ENCODE measurements at places on chromosomes 11 and 22. TPM values are rescaled to one million over a fixed set of nuclear protein-coding genes. Genes with fewer than 3 reads are reported as not detected.

The C11orf97 gene
- not detected for total RNA-seq

The MS4A6A gene
- 1.8 TPM for total RNA-seq

The APOL2 gene
- total RNA-seq, result 67.2 TPM

The CNGA4 gene
- total RNA-seq, result 0.39 TPM

The ACR gene
- total RNA-seq, result not detected

The CNIH2 gene
- total RNA-seq, result 8.8 TPM

The PANX2 gene
- 0.27 TPM for total RNA-seq

The PRG3 gene
- not detected for total RNA-seq

The HTR3A gene
- total RNA-seq, result not detected

The LRRC56 gene
- 1.5 TPM for total RNA-seq

DNA sequence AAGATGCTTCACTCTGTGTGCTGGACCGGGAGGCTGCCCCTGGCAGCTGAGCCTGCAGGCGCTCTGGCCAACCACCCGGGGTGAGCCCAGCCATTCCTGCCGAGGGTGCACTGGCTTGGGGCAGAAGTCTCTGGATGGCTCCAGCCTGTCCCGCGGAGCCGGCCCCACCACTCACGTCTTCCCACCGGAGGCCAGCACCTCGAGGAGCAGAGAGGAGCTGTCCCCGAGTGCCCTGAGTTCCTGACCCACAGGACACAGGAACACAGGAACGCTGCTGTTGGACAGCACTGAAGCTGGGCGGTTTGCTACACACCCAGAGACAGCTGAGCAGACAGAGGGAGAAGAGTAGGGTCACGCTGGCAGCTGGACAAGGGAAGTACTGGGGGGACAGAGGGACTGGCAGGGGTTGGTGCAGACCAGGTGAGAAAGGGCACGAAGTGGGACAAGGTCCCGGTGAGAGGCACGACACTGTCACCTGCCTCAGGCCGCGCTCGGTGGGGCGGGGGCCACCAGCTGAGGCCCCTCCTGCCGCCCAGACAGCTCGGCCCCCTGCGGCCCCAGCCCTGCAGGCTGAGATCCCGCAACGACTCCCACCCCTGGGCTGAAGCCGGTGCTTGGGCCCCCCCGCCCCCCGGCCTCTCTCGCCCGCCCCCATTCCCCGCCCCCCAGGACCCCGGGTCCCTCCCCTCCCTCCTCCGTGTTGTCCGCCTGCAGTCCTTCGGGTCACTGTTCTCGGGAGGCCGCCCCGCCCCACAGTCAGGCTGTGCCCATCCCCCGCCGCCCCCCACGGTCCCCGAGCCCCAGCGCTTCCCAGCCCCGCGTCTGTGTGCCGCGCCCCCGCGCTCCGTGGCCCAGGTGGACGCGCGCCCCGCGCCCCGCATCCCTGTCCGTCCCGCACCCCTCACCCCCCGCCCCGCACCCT, 624 bp upstream of the B4GALNT4 start:
- DNase-seq, result no peak

DNA sequence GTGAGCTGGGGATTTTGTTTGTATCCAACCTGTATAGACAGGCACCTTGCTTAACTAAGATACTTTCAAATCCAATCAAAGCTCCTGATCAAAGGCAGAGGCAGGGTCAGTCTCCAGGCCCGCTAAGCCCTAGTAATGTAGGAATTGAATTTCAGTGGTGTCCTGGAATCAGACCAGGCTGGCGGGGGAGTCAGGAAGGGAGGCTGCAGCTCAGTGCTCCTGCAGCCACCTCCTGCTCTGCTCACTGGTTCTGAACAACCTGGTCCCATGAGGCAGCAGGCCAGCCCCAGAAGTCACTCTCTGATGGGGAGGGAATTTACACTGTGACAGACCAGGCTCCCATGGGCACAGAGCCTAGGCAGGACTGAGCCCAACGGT, 38.5 kb upstream of the GALNT18 start:
- no peak for DNase-seq

GRCh38 chr11:17972987-17973386, 39.9 kb downstream of the SERGEF start:
- DNase-seq, result no peak

DNA sequence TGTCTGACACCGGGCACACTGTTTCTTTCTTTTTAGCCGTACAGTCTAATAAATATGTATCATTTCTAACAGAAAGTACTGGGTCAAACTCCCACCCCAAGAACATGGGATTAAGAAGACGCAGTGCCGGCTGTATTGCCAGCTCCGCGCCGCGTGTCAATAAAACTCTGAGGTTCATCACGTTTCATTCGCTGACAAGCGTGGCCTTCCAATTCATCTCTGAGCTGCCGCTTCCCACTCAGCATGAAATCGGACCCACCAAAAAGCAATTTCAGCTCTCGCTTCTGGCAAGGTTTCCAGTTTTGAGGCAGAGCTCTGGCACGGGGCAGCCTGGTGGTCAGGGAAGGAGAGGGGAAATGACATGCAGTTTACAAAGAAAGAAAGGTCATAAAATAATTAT, 819.8 kb downstream of the OPCML start:
- no peak for DNase-seq

DNA sequence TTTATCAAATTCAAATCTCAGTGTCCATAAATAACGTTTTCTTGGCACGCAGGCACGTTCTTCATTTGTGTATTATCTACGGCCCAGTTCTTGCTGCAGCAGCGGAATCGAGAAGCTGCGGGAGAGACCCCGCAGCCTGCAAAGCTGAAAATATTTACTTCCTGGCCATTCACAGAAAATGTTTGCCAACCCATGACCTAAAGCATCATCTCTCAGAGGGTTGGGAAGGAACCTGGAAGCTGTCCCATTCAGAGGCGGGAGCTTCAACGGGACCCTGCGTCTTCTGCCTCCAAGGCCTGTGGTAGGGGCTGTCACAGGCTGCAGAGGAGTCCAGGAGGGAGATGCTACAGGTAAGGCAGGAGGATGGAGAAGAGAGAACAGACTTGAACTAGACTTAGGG, 319.2 kb downstream of the MN1 start:
- no peak for DNase-seq

- DNase-seq, result no peak
These were observed 33.1 kb downstream of the EHF start for GRCh38 chr11:34653851-34654482.

DNA sequence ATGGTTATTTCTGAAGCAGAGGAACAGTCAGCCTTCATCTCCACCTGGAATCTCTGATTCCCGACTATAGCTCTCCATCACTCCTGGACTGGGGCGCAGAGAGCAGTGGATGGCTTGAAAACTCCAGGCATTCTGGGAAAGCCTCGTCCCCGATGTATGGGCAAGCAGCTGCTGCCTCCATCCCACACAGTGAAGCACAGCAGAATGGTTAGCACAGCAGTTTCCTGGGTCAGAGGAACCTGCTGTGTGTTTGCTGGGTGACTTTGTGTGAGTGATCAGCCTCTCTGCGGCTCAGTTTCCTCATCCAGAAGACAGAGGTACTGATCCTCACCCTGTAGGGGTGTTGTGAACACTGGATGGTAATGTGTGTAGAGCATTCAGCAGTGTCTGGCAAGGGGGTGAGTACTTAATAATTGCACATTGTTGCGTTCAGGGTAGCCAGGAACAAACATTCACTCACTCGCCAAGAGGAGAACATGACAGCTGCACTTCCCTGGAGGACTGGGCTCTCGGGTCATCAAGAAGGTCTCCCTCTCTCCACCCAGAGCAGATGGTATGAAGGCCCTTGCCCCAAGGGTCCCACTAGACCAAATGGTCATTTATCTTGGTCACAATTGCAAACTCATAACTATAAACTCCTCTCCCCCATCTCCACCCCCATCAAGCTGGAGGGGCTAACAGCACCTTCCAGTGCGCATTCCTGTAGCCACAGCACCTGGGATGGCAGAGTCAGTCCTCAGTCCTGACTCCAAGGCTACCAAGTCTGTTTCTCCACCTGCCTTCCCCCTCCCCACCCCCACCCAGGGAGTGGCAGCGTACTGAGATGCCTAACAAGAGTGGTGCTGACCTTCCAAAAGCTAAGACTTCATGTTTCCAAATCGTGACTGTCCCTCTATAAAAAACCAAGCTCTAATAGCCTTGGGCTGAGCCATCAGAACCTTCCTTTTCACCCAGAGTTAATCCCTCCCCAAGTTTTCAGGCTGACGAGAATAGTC, 1.5 kb upstream of the CHST1 start:
- no peak for DNase-seq

GRCh38 chr11:32136657-32137056, 45.8 kb downstream of the RCN1 start:
- no peak for DNase-seq

- no peak for DNase-seq
These were observed 25.4 kb downstream of the FXYD6 start for GRCh38 chr11:117851106-117851505.

GRCh38 chr11:114279792-114280546, 16.2 kb upstream of the NNMT start:
- DNase-seq, result no peak

- DNase-seq, result no peak
These were observed 6.8 kb upstream of the RGL4 start for GRCh38 chr22:23684026-23684425.

DNA sequence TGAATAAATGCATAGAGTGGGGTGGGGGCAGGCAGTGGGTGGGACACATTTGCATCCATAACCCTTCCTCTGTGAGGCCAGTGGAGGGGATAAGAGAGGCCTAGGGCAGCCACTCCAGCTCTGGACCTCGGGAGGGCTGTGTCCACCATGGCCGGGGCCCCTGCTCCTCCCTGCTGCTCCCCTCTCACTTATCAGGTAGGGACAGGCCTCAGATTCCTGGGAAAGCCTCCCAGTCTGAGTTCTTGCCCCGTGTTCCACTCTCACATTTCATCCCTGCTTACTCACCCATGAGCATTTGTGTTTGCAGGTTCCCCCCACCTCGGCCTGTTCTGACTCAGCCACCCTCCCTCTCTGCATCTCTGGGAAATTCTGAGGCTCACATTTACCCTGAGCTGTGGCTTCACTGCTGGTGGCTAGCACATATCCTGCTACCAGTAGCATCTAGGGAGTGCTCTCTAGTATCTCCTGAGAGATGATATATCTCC, 128.7 kb upstream of the TOP3B start:
- DNase-seq, result peak; percentile 30

DNA sequence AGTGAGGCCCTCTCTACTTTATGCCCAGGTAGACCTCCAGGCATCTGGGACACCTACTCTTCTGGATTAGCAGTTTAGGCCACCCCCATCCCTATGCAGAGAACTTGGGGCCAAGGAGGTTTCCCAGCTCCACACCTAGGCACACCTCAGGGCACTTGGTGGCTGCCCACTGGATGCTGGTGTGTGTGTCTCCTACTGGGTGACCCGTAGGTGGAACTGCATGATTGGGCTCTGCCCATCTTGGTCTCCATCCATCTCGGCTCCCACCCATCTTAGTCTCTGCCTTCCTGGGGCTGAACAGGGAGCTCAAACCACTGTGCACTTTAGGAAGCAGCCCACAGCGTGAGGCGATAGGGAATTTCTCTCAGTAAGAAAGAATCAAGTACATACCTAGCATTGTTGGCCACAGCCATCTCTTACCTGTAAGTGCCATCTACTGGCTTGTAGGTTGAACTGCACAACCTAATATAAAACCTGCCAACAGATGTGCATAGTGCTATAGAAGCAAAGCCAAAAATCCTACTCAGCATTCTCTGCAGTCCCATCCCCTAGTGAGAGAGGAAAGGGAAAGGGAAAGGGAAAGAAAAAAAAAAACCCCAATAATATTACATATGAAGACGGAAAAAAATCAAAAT, 61.6 kb upstream of the PTPN5 start:
- no peak for DNase-seq

- DNase-seq, result peak; percentile 65
These were observed 5.9 kb upstream of the ATF4 start for GRCh38 chr22:39514373-39514973.

DNA sequence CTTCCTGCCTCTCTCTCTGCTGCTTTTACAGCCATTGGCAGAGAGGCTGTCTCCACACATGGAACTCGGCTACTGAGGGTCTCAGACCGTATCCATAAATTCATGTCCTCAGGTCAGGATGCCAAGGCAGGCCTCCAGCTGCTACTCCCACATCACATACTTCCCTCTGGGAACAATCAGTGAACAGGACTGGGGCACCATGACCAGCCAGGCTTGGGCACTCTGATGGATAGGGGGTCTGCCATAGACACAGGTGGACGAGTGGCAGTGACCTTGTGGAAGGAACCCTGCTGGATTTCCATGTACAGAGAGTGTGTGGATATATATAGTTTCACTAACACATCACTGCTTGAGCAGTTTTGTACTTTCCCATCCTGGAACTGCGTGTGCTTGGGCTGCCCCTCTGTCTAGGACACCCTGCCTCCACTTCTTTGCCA, 97.7 kb upstream of the PARVA start:
- DNase-seq, result no peak

DNA sequence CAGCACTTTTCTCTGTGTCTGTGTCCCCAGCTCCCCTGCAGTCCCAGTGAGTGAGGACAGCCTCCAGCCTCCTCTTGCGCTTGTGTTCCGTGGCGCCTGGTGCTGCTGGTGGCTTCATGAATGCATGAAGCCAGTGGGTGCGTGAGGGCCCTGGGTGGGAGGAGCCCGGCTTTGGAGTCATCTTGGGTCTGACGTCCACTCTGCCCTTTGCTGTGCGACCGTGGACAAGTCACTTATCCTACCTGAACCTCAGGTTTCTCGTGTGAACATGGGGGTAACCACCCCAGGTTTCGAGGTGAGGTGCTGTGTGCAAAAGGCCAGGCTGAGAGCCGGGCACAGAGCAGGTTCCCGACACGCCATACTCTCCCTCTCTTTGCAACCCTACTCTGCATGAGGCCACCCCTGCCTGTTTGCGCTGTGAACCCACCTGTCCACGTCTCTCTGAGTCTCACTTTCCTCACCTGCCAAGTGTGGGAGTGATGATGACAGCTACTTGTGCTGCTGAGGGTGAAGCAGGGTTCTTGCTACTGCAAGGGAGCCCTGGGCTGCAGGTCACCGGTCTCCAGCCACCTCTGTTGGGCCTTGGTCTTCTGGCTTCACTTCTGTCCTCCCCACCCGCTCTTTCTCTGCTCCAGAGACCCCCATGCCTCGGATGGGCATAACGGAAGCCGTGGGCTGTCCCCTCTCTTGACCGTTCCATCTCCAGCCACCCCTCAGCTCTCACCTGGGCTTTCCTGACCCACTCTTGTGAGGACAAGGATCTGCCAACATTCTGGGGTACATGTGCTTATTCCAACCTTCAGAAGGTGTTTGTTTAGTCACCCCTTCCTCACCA, 537.6 kb downstream of the TBC1D22A start:
- DNase-seq, result no peak

GRCh38 chr22:50714150-50714549, 23.9 kb upstream of the ACR start:
- DNase-seq, result no peak

GRCh38 chr22:44082801-44083200, 58.7 kb downstream of the PARVB start:
- no peak for DNase-seq

DNA sequence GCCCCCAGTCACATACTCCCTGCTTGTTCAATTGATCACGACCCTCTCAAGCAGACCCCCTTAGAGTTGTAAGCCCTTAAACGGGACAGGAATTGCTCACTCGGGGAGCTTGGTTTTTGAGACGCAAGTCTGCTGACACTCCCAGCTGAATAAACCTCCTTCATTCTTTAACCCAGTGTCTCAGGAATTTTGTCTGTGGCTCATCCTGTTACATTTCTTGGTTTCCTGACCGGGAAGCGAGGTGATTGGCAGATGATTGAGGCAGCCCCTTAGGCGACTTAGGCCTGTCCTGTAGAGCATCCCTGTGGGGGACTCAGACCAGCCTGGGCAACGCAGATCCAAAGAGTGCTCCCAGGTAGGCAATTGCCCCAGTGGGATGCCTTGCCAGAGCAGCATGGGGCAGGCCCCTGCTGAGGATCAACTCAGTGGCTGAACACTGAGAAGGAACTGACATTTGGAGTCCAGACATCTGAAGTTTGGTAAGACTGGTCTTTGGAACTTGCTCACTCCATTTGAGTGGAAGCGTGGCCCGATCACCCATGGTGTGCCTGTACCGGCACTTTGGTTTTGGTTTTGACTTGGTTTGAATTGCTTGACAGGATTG, 51.5 kb downstream of the NEU3 start:
- DNase-seq, result no peak
